SJCRH30 (cell line): ENCODE measurements at places on chromosomes 1 and 21.

DNA sequence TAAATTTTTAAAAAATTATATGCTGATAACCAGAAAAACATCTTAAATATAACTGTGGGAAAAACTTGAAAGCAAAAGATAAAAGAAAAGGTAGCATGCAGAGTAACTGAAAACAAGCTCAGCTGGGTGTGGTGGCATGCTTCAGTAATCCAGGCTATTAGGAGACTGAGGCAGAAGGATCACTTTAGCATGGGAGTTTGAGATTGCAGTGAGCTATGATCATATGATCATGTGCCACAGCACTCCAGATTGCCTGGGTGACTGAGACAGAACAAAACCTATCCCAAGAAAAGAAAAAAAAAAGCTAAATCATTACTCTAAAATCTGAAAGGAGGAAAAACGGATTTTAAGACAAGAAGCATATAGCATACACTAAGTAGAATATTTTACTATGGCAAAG lies 1624.0 kb downstream of the AMY1C start:
- DNase-seq, result peak; percentile 14

DNA sequence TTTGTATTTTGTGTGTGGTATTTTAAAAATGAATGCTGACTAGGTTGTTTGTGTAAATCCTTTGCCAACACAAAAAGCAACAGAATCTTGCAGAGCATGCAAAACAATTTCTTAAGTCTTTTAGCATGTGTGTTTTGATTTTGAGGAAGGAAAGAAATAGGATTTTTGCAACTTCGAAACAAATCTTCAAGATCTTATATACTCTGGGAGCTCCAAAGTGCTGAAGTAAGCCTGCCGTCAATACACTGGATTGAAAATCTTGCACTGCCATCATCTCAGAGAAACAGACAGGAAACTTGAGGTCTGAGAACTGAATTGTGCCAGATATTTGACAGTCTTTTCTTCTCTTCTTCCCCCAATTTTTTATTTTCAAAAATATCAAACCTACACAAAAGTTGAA lies 29.3 kb upstream of the DISP1 start:
- DNase-seq, result no peak

- DNase-seq, result no peak
Measured at GRCh38 chr1:201296352-201296751, 13.0 kb downstream of the PKP1 start.

DNA sequence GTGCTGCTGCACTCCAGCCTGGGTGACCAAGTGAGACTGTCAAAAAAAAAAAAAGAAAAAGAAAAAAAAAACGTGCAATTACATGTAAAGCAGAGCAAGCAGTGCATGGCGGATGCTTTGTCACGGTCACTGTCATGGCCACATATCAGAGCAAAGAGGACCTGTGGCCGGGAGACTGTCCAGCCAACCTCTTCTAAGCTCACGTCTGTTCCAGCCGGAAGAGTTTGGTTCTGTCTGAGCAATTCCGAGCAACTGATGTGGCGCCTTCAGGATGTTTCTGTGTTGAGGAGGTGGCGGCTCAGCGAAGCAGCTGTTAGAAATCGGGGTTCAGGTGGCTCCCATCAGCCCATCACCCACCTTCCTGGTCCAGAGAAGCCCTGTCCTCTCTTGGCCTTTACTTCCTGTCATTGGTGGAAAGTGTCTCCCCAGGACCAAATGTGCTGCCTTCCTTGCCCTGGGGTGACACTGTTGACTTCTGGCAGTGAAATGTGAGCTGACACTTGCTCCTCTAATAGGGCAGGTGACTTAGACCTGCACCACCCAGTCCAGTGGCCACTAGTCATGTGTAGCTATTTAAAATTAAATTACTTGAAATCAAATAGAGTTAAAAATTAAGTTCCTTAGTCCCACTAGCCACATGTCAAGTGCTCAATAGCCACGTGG lies 59.9 kb downstream of the ARHGEF10L start:
- no peak for DNase-seq

GRCh38 chr1:50262436-50262835 lies 153.7 kb downstream of the ELAVL4 start:
- DNase-seq, result no peak

- DNase-seq, result peak; percentile 42
Measured at GRCh38 chr1:116852910-116853309, 56.8 kb upstream of the PTGFRN start.

DNA sequence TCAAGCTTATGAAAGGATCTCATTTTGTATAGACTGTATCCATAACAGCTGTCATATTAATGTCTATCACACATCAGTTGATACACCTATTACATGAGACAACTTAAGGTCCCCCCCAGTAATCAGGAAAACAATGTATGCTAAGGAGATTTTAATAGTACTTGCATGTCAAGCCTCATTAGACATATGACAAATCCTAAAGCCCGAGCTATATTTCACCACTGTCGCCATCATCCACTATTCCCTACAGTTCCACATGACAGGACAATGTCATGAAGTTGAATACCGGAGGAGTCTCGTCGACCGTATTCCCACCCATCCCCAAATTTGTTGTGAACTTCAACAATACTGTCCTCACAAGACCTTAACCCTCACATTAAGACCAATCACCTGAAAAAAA lies 3.4 kb downstream of the HMGN1 start:
- no peak for DNase-seq
